ENCODE measurements at places on chromosomes 2 and 18. TPM values are rescaled to one million over a fixed set of nuclear protein-coding genes. Genes with fewer than 3 reads are reported as not detected.

GRCh38 chr2:27078267-27079194 lies at the start of gene EMILIN1:
TSS of gene EMILIN1 (plus strand) at chr2:27078615. CDS start at chr2:27079066, 451 bp downstream.
- peak; percentile 84 for DNase-seq

- no peak for DNase-seq
Observed at GRCh38 chr2:119429225-119429981, 2.3 kb upstream of the TMEM37 start.

Gene ASXL3
- not detected for polyA plus RNA-seq

Gene TUBB8B
- 0.10 TPM for polyA plus RNA-seq
